Tibial nerve (tissue), 4 donors: ENCODE measurements at places on chromosomes 1 and 21.

GRCh38 chr1:175620376-175620775 is 123.0 kb downstream of the TNR start:
- no peak for DNase-seq
- no peak overlapping the region for H3K4me3 ChIP-seq
- no peaks in the 10 kb centered on the region for H3K4me1 ChIP-seq
- no peak overlapping the region for H3K27ac ChIP-seq
- no peaks in the 10 kb centered on the region for H3K27me3 ChIP-seq
- no peaks in the 10 kb centered on the region for H3K36me3 ChIP-seq

DNA sequence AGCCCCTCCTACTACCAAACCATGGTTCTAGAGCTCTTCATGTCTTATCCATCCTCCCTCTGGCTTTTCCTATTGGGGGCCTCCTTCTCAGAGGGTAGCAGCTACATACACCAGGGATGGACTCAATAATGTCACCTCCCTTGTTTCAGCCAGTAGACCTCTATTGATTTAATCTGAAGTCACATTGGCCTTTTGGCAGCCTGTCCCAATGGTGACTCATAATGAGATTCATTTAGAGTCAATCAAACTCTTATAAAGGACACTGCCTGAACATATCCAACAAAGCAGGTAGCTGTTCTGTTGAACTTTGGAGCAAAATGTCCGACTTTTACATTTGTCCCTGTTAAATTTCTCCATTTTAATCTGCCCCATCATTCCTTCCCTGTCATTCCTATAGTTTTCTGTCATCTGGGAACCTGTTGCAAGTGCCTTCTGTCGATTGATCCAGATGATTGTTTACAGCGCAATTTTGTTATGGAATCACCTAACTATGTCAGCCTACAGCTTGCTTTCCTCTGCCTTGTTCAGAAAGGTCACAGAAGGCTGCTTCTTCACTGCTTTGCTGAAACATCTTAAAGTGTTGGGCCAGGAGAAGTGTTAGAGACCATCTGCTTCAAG is 105.9 kb downstream of the ETS2 start:
- H3K4me1 ChIP-seq = peaks cover 41% of the 10 kb centered on the region
- H3K36me3 ChIP-seq = no peaks in the 10 kb centered on the region
- H3K27me3 ChIP-seq = no peaks in the 10 kb centered on the region
- H3K4me3 ChIP-seq = no peak overlapping the region
- H3K27ac ChIP-seq = peak overlapping the region; percentile 85

GRCh38 chr1:206824331-206824730 is 41.1 kb upstream of the IL20 start:
- H3K36me3 ChIP-seq = no peaks in the 10 kb centered on the region
- H3K27me3 ChIP-seq = no peaks in the 10 kb centered on the region

- H3K27ac ChIP-seq = no peak overlapping the region
- H3K4me1 ChIP-seq = peaks cover 5% of the 10 kb centered on the region
- H3K4me3 ChIP-seq = no peak overlapping the region
Measured at GRCh38 chr21:41858466-41859296, 20.5 kb downstream of the PRDM15 start.

DNA sequence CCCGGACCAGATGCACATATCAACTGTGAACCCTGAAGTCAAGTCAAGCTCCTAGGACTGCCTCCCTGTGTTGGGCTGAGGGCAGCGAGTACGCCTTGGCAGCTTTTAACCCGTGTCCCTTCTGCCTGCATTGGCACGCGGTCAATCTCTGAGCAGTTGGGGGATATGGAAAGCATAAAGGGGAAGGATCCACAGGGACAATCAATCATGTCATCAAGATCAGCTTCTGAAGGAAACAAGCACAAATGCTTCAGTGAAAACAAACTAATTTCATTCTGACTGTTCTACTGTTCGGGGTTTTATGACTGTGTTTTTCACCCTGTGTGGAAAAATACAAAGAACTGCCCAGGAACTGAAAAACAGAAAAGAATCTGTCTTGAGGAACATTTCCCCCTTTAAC is 106.2 kb downstream of the RUNX1 start:
- no peaks in the 10 kb centered on the region for H3K36me3 ChIP-seq
- no peak for DNase-seq
- no peaks in the 10 kb centered on the region for H3K27me3 ChIP-seq
- H3K27ac ChIP-seq = no peak overlapping the region

DNA sequence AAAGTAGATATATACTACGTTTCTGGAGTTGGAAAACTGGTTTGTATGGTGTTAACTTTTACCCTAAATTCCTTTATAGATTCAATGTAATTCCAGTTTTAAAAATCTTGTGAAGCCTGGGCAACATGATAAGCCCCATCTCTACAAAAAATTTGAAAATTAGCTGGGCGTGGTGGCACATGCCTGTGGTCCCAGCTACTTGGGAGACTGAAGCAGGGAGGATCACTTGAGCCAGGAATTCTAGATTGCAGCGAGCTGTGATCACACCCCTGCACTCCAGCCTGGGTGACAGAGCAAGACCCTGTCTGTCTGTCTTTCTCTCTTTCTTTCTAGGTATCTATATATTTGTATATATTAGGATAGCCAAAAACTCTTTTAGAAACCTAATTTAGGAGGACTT is 141.9 kb downstream of the CLEC20A start:
- H3K4me3 ChIP-seq = no peak overlapping the region
- no peak for DNase-seq
- no peaks in the 10 kb centered on the region for H3K4me1 ChIP-seq
- no peaks in the 10 kb centered on the region for H3K36me3 ChIP-seq

- no peak for DNase-seq
- H3K27ac ChIP-seq = no peak overlapping the region
- H3K4me1 ChIP-seq = no peaks in the 10 kb centered on the region
- H3K4me3 ChIP-seq = no peak overlapping the region
Measured at GRCh38 chr1:233868461-233868860, 36.0 kb upstream of the SLC35F3 start.

DNA sequence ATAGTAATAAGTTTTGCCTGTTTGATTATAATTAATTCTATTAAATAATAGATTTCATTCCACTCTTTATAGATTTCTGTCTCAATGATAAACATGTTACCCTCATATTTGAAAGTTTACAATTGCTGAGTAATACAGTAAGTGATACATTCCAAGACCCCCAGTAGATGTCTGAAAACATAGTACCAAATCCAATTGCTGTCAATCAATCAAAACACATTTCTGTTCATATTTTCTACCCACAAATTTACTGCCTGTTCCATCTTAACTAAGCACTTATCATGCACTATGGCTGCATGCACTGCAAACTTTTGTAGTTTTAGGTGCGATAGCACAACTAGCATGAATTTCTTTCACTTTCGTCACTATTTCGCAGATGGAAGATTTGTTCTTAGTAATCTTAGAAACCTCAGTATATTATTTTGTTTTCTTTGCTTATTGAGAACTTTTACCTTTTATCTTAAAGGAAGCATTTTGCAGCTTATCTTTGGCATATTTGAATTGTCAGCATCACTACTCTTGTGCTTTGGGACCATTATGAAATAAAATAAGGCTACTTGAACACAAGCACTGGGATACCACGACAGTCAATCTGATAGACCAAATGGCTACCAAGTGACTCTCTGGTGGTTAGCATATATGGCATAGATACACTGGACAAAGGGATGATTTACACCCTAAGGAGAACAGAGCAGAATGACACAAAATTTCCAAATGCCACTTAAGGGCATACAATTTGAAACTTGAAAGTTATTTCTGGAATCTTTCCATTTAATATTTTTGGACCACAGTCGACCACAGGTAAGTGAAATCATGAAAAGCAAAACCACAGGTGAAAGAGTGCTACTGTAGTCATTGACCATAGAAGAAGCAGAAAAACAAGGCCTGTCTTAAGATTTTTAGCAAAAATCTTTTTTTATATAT is 67.6 kb downstream of the RGS13 start:
- no peaks in the 10 kb centered on the region for H3K27me3 ChIP-seq
- peaks cover 7% of the 10 kb centered on the region for H3K4me1 ChIP-seq
- no peak overlapping the region for H3K4me3 ChIP-seq
- H3K36me3 ChIP-seq = no peaks in the 10 kb centered on the region
- no peak for DNase-seq

- DNase-seq = peak; percentile 82
- H3K36me3 ChIP-seq = no peaks in the 10 kb centered on the region
- no peak overlapping the region for H3K27ac ChIP-seq
Measured at GRCh38 chr1:208132287-208132882, 111.8 kb downstream of the PLXNA2 start.

GRCh38 chr1:96388421-96389310 is 332.9 kb upstream of the PTBP2 start:
- no peak overlapping the region for H3K4me3 ChIP-seq
- H3K36me3 ChIP-seq = no peaks in the 10 kb centered on the region
- DNase-seq = no peak
- no peak overlapping the region for H3K27ac ChIP-seq
- no peaks in the 10 kb centered on the region for H3K4me1 ChIP-seq

- H3K4me1 ChIP-seq = no peaks in the 10 kb centered on the region
- H3K36me3 ChIP-seq = no peaks in the 10 kb centered on the region
- H3K4me3 ChIP-seq = no peak overlapping the region
- no peak overlapping the region for H3K27ac ChIP-seq
- no peak for DNase-seq
Measured at GRCh38 chr1:99218999-99219398, 45.3 kb upstream of the PLPPR4 start.

DNA sequence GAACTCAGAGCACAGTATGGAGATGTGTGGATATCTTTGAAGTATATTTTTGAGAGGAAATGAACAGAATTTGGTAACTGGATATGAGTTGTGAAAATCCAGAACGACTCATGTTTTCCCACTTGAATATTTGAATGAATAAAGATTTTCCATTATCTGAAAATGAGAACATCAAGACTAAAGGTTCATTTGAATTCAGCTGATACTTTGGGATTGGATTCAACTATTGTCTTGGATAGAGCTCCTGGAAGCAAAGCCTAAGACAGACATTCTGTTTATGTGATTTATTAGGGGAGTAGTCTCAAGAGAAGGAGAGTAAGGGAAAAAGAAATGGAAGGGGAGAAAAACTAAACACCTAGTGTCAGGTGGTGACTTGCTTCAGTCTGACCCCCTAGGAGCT is 256.0 kb upstream of the LYPLAL1 start:
- no peak overlapping the region for H3K4me3 ChIP-seq
- H3K27ac ChIP-seq = no peak overlapping the region
- DNase-seq = no peak
- H3K36me3 ChIP-seq = no peaks in the 10 kb centered on the region

DNA sequence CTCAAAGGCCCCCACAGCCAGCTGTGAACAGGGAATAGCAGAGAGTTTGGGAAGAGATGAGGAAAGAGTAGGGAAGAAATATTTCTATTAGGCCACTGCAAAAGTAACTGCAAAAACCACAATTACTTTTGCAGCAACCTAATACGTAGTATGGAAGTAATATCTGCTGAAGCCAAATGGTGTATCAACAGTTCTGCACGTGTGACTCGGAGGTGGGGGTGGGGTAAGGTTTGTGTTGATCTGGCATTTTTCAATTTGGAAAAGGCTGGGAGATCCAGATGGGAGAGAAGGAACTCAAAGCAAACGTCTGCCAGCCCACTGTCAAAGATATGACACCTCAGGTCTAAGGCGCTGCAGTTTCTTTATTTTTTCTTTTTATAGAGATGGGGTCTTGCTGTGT is 11.1 kb upstream of the ZNF436 start:
- H3K27me3 ChIP-seq = no peaks in the 10 kb centered on the region
- no peaks in the 10 kb centered on the region for H3K36me3 ChIP-seq
- DNase-seq = no peak
- no peak overlapping the region for H3K27ac ChIP-seq

GRCh38 chr1:110316735-110317134 is 22.4 kb upstream of the RBM15 start:
- no peaks in the 10 kb centered on the region for H3K36me3 ChIP-seq
- no peak for DNase-seq
- no peak overlapping the region for H3K4me3 ChIP-seq
- no peaks in the 10 kb centered on the region for H3K27me3 ChIP-seq

GRCh38 chr1:232854798-232855159 is 49.6 kb downstream of the MAP10 start:
- H3K27me3 ChIP-seq = no peaks in the 10 kb centered on the region
- no peak overlapping the region for H3K4me3 ChIP-seq
- DNase-seq = no peak

DNA sequence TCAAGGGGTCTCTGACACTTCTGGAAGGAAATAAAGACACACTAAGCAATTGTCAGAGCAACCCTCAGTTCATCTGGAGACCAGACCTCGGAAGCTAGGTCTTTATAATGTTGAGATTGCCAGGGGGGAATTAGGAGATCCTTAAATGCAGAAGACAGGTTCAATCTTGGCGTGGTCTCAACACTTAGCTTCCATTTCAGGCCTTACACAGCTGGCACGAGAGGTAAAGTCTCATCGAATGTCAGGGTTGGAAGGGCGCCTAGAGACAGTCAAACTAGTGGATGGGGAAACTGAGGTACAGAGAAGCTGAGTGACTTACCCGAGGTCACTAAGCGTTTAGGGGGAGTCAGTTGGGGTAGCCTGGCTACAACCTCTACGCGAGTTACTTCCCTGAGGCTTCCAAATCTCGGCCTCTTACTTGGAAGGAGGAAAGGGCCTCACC is 562 bp upstream of the EPB41 start:
- DNase-seq = no peak
- H3K27me3 ChIP-seq = no peaks in the 10 kb centered on the region
- no peaks in the 10 kb centered on the region for H3K36me3 ChIP-seq
- peak overlapping the region; percentile 57 for H3K4me3 ChIP-seq
- no peaks in the 10 kb centered on the region for H3K4me1 ChIP-seq

- no peak for DNase-seq
- H3K4me3 ChIP-seq = no peak overlapping the region
- no peak overlapping the region for H3K27ac ChIP-seq
- no peaks in the 10 kb centered on the region for H3K27me3 ChIP-seq
Measured at GRCh38 chr1:72111662-72112061, 170.7 kb downstream of the NEGR1 start.

- H3K4me3 ChIP-seq = no peak overlapping the region
- no peak overlapping the region for H3K27ac ChIP-seq
- DNase-seq = no peak
- H3K27me3 ChIP-seq = no peaks in the 10 kb centered on the region
- H3K36me3 ChIP-seq = no peaks in the 10 kb centered on the region
Measured at GRCh38 chr1:181588631-181589030, 105.3 kb downstream of the CACNA1E start.

DNA sequence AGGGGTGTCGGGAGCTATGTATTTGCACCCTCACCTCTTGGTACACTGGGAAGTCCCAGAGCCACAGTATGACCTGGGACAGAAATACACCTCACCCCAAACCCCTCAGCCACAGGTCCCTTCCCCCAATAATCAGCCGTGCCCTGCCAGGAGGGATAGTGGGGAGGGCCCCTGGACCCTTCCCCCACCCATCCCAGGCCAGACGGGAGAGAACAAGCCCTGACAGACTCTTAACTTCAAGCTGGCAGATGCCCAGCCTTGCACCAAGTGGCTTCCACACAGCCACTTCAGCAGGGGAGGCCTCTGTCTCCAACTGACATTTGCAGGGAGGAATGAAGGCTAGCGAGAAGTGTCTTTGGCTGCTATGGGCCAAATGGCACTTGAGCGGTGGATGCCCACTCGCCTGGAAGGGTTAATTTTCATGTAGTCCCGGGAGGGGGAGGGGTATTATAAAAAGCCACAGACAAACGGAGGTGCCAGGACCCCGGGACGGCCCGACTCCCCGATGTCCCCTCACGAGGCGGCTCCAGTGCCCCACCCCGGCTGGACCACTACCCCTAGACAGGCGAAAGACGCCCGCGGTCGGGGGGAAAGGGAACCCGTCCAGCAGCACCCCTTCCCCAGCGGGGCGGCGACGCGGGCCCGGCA is 495 bp downstream of the SYNC start:
- no peaks in the 10 kb centered on the region for H3K27me3 ChIP-seq
- peak overlapping the region; percentile 60 for H3K4me3 ChIP-seq
- peak overlapping the region; percentile 80 for H3K27ac ChIP-seq
